ENCODE measurements at places on chromosomes 4 and X.
A peak's percentile ranks its signal among the peaks of the same experiment; 100 is the strongest.

GRCh38 chr4:185082561-185082960 lies 60.5 kb upstream of the SLC25A4 start:
- no peak for DNase-seq

GRCh38 chr4:2714061-2714770 lies 41.9 kb downstream of the TNIP2 start:
- no peak for DNase-seq

DNA sequence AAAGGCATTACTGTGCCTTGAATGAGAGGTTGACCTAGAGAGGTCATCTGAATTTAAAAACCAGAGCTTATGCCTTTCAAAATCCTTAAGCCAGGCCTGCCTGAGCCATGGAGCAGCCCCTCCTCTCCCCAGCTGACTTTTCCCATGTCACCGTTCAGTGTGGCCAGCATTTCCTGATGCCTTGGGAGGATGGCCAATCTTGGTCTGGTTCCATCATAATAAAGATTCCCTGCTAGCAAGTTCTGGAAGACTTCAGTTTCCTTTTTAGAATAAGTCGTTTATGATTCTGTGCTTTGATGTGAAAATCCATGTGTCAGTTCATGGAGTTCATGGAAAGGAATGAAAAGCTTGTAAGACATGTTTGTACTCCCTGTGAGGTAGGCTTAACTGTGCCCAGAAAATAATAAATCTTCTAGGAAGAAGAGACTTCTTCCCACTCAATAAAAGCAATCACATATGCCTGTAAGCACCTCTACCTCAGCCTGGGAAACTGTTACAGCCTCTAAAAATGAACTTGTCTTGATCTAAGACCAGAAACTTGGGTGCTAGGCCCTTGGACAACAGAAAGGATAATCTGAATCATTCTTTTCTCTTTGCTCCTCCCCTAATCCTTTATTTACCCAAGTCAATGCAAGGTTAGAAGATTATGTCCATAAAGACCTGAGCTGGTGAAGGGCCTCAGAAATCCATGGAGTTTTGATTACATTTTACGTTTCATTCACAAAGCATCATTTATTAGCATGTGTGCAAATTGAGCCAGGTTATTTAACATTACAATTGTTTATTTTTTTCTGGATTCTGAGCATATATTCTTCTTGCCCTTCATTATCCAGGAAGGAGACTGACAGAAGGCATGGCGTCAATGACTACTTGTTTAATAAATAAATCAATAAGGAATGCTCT lies 84.0 kb upstream of the TBC1D9 start:
- no peak for DNase-seq

DNA sequence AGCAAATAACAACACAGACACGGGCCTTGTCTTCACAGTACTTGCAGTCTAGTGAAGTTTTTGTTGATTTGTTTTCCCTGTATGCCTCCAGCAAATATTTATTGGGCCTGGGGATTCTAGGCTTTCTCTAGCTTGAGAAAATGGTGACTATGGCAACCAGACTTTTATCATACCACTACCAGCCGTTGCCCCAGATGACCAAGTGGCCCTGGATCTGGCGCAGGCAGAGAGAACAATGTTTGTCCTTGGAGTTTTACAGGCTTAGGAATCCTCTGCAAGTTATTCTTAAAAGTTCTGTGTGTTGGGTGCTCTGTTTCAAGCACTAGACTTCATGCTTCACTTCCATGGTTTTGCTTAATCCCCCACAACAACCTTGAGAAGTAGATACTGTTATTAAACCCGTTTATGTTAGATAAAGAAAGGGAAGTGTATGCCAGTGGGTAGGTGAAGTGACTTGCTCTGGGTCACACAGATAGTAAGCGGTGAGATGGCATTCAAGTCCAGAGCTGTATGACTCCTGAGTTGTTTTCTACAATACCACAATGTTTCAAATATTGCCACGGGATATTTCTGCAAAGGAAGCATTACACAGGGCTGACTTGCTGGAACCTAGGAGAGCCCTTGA lies 94.6 kb downstream of the AKAP4 start:
- no peak for DNase-seq

GRCh38 chr4:159946983-159947615 lies 844.2 kb downstream of the RAPGEF2 start:
- DNase-seq: no peak

DNA sequence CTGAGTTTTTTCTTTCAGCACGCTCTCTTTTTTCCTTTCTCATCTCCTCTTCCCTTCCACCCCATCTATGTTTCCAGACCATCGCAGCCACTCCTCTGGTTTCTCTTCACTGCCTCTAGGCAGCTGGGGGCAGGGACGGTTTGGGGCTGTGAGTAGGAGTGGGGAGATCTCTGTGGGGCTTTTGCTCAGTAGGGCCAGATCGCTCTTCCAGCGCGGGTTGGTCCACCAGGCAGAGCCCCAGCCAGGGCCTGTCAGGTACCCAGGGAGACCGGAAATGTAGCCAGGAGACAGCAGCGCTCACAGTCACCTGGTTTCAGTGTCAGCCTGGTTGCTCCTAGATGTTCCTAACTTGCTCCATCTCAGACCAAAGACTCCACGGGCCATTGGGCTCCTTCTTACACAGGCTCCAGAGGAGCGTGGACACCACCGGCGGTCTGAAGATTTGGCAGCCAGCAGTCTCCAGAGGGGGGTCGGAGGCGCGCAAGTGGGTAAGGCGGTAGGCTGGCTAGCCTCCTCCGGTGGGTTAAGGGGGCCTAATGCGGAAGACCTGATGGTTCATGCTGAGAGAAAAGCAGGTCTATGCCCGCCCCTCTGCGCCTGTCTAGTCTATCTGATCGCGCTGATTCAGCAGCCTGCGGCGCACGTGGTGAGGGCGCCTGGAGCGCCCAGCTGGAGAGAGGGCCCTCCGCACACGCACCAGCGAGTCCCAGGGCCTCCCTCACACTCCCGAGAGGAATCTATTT lies 1.8 kb downstream of the FGF5 start:
- no peak for DNase-seq

DNA sequence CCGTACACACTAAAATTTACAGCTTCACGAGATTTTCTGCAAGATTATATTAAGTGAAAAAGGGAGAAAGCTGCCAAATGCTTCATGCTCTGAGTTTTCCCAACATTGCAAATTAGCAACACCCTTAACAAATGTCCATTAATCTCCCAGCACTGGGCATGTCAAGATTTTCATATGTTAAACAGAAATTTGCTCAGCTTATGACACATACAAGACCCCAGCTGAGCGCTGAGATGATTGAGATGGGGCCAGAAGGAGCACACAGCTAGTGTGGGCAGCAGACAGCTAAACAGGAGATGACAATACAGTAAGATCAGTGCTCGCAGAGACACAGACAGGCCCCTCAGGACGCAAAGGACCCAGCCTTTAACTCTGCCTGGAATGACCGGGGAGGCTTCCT lies 208.8 kb downstream of the STK32B start:
- no peak for DNase-seq

DNA sequence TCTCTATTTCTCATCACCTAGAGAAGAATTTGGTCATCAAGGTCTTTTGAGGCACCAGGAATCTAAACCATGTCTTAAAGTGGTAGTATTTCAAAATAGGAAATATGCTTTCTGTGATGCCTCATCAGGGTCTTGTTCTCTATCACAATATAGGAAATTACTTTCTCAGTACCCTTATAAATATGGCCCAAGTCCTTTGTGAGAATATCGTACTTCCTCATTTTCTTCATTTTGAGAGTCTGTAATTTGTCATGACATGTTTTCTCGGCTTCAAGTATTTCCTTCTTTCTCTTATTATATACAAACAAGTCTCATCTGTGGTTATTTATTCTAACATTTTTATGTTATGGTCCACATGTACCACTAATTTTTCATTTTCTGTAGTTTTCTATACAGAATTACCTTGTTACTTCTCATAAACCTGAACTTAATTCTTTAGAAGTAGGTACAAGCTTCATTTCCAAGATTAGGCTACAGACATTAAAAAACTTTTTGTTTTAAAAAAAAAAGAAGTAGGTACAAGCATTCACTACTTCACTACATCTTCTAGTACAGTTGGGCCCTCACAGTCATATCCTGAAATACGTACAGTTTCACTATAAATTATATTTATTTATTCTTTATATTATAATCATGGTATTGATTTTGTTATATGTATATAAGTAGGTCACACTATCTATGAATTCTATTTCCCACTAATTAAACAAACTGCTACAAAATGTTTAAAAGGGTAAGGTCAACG lies 54.4 kb downstream of the KLHL13 start:
- DNase-seq: no peak

DNA sequence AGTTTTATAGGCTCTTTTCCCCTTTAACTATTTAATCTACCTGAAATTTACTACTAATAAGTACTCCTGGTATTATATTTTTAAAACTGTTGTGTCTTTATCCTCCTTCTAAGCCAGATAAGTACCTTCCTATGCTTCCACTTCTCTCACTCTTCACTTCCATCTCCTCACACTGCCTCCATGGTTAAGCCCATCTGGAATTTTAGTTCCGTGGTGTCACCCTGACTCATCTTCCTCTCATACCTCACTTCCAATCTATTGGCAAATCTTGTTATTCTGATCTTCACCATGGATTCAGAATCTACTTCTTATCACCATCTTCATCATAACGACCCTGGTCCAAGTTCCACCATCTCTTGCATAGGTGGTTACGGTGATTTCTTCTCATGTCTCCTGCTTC lies 32.7 kb upstream of the DAPP1 start:
- DNase-seq: no peak

- no peak for DNase-seq
Measured at GRCh38 chr4:12729384-12729783, 754.8 kb downstream of the RAB28 start.

DNA sequence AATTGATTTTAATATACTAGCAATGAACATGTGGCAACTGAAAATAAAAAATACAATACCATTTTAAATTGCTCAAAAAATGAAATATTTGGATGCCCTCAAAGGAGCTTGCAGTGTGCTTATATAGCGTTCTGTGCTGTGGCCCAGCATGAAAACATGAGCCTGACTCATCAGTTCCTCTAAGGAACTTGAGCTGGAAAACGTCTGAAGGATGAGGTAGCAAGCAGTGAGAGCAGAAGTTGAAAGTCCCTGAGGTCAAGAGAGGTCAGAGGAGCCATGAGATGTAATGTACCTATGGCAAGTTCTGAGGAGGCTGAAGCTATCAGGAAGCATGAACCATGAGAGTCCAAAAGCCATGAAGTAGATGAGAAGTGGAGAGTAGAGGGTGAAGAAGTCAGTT lies 59.7 kb downstream of the HMGB3 start:
- DNase-seq: no peak

DNA sequence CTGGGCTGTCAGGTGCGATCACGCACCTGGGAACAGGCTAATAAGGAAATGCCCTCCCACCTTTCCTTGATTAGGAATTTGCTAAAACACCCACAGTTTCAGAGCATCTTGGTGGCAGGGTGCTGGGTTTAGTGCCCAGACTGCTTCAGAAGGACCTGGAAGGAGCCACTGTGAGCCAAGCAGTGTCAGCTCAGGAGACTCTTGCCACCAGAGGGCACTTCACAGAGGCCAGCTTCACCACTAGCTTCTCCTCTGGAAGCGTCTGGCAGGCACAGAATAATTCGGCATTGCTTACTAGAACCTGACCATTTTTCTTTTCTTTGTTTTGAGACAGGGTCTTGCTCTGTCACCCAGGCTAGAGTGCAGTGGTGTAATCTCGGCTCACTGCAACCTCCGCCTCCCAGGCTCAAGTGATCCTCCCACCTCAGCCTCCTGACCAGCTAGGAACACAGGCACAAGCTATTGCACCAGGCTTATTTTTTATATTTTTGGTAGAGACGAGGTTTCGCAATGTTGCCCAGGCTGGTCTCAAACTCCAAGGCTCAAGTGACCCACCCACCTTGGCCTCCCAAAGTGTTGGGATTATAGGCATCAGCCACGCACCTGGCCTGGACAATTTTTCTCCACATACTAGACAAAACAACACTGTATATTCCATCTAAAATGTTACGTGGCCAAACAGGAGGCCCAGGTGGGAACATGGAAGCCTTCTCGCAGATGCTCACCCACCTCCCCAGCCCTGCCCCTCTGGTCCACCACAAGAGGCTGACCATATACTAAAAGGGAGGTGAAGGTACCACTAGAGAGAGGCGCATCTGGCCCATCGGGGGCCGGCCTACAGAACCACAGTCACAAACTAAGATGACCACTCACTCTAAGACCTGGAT lies 14.1 kb downstream of the NOP14 start:
- DNase-seq: peak; percentile 45

DNA sequence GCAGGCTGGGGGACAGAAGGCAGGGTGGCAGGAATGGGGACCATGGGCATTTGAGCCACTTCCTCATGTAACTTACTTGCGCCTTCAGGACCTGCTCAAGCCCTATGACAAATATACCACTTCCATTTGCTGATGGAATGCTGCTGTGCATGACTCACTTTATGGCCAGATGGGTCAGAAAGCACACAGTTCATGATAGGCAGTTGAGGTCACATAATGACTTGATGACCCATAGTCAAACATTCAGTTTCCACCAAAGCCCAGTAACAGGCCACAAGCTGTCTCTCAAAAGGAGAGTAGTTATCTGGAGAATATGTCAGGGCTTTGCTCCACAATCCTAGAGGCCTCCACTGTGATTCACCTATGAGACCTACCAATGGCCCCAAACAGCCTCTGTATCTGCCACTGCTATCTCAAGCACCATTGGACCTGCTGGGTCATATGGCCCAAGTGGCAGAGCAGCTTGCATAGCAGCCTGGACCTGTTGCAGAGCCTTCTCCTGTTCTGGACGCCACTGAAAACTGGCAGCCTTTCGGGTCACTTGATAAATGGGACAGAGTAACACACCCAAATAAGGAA lies 5.3 kb upstream of the PAPSS1 start:
- no peak for DNase-seq

- no peak for DNase-seq
Measured at GRCh38 chr4:113978105-113978504, 1.3 kb downstream of the ARSJ start.

DNA sequence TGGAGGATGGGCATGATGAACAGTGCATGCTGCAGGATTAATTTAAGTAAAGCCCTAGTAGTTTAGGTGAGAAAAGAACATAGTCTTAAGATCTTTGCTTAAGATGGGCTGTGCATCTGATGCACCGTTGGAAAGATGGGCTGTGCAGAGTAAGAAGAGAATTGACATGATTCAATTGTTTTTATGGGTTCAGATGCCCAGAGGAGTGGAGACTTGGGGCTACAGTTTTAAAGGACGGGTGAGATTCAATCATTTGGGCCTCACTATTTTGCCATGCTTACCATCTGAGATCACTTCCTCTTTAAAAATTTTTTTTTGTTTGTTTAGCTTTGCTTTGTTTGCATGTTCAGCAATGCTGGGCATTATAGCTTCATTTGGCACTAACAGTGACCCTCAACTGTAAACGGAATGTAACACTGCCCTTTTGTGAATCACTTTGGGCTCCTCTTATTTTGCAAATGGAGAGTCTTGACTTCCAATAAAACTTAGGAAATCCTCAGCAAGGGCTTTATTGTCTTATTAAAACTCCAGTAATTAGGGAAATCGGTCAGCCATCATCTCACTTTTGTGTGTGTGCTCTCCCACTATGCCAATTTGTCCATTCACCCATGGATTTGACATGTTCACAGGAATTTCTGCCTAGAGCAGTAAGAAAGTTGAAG lies 216.1 kb upstream of the TLL1 start:
- DNase-seq: no peak

DNA sequence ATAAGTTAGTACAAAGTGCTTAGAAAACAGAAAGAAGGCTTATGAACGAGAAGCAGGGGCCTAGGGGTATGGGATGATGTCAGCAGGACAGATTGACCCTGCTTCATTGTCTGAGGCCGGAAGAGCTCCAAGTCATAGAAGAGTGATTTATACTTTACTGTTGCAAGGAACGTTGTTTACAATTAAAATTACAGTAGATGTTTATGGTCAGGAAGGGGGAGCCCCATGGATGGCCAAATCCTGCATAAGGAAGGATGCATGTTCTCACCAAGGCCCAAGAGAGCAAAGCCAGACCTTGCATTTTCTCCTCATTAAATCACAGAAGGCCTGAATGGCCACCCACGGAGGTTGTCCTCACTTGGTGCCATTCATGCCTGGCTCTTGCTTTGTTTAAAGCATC lies 115.3 kb downstream of the LDB2 start:
- no peak for DNase-seq

Measured in endothelial cell (in vitro differentiated cells).